ENCODE measurements at places on chromosomes 6 and 20. TPM values are rescaled to one million over a fixed set of nuclear protein-coding genes. Genes with fewer than 3 reads are reported as not detected.

TP53INP2 gene
- 59.5 TPM for total RNA-seq

- H3K27ac ChIP-seq, result no peak overlapping the region
- H3K4me1 ChIP-seq, result peaks cover 9% of the 10 kb centered on the region
- H3K36me3 ChIP-seq, result no peaks in the 10 kb centered on the region
Measured at GRCh38 chr6:28220257-28221133, 4.6 kb upstream of the ZSCAN9 start.

SLC25A27 gene
- 6.2 TPM for total RNA-seq

GHRH gene
- total RNA-seq, result 3.6 TPM

GRCh38 chr6:20669571-20670314, 135.5 kb downstream of the CDKAL1 start:
- DNase-seq, result no peak
- no peak overlapping the region for H3K4me3 ChIP-seq
- no peaks in the 10 kb centered on the region for H3K27me3 ChIP-seq
- H3K36me3 ChIP-seq, result no peaks in the 10 kb centered on the region
- no peak overlapping the region for H3K27ac ChIP-seq
